ENCODE measurements at places on chromosomes 3 and 15.

DNA sequence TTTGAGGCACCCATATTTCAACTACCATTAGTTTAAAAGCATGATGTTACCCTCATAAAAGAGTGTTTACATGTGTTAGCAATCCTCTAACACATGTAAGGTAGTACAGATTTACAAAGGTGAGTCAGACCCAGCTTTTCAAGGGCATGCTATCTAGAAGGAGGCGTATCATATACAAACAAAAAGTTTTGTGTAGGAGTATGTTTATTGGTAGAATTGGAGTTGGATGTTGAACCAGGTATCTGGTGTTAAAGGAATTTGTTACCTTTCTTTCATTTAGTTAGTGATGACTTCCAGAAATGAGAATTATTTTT, 2.4 kb downstream of the HACD3 start:
- no peak for DNase-seq

- no peak for DNase-seq
These were observed 94.6 kb downstream of the ZIC4 start for GRCh38 chr3:147311716-147312115.

GRCh38 chr3:146569314-146569713, 24.9 kb upstream of the PLSCR1 start:
- no peak for DNase-seq

DNA sequence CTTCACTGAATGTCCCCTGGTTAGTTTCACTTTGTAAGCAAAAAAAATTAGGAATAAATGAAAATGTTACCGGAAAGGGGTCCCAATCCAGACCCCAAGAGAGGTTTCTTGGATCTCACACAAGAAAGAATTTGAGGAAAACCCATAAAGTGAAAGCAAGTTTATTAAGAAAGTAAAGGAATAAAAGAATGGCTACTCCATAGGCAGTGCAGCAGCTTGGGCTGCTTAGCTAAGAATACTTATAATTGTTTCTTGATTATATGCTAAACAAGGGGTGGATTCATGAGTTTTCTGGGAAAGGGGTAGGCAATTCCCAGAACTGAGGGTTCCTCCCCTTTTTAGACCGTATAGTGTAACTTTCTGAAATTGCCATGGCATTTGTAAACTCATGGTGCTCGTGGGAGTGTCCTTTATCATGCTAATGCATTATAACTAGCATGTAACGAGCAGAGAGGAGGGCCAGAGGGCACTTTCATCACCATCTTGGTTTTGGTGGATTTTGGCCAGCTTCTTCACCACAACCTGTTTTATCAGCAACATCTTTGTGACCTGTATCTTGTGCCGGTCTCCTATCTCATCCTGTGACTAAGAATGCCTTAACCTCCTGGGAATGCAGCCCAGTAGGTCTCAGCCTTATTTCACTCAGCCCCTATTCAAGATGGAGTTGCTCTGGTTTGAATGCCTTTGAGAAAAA, 41.0 kb upstream of the CMSS1 start:
- peak; percentile 22 for DNase-seq

GRCh38 chr15:84633311-84634227, 20.5 kb downstream of the WDR73 start:
- DNase-seq = peak; percentile 77

DNA sequence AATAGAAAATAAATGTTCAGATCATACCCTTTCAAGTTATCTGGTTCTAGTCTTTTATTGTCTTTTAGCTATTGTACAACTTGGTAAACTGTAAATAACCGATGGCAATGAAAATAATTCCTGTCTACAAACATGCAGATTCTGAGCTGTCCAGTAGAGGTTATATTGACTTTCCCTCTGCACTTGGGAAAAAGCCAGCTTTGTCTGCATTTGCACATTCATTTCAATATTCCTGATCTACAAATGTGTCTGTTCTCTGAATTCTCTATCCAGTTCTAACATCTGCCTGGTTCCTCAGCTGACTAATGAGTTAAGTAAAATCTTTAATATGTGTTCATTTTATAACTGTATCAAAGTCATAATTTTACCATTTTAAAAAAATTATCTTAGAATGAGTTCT, 408.5 kb downstream of the ERC2 start:
- DNase-seq = no peak

- peak; percentile 56 for DNase-seq
These were observed 4.2 kb downstream of the OCA2 start for GRCh38 chr15:28094732-28095521.

- DNase-seq = peak; percentile 45
These were observed 1004.1 kb downstream of the TBL1XR1 start for GRCh38 chr3:176193032-176193730.

- no peak for DNase-seq
These were observed 19.2 kb upstream of the BFSP2 start for GRCh38 chr3:133380481-133381225.

- DNase-seq = no peak
These were observed 35.4 kb downstream of the MCTP2 start for GRCh38 chr15:94266789-94267188.

- DNase-seq = no peak
These were observed 316.5 kb downstream of the GBE1 start for GRCh38 chr3:81444817-81445460.

DNA sequence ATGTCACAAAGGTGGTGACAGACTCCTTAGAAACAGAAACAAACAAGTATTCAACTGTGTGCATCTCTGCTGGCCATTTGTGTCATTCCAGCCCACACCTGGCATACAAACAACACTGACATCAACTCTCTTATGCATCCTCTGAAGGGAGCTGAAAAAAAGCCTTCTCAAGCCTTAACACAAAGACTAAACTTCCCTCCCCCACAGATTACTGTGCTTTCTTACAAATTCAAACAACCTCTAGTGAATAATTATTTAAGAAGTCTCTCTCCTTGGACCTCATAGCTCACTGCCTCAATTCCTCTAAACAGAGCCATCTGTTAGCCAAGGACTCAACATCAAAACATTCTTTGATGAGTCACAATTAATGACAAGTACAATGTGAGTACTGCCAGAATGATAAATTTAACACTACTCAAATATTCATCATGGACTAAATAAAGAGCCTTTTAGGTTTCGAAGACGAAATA, 132.1 kb downstream of the WDR76 start:
- peak; percentile 6 for DNase-seq

DNA sequence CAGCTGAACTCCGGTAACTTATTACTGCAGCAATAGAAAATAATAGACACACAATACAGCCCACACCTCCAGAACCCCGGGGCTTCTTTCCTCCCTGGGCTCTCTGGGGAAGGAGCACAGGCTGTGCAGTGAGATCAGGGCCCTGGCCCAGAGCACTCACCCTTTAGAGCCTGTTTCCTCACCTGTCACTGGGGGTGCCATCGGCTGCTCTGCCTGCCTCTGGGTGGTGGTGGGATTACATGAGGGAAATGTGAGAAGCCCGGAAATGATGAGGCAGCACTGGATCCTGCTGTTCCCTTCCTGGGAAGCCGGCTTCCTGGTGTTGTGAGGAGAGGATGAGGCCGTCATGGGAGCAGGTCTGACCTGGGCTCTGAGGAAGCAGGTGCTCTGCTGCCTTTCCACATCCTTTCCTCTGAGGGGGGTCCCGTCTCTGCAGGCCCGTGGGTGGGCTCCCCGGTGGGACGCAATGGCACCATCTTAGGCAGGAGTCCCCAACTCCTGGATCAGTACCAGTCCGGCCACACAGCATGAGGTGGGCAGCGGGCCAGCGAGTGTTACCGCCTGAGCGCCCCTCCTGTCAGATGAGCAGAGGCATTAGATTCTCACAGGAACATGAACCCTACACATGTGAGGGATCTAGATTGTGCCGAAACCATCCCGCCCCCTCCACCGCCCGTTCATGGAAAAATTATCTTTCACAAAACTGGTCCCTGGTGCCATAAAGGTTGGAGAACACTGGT, 220.9 kb upstream of the CTDSPL start:
- DNase-seq = no peak

DNA sequence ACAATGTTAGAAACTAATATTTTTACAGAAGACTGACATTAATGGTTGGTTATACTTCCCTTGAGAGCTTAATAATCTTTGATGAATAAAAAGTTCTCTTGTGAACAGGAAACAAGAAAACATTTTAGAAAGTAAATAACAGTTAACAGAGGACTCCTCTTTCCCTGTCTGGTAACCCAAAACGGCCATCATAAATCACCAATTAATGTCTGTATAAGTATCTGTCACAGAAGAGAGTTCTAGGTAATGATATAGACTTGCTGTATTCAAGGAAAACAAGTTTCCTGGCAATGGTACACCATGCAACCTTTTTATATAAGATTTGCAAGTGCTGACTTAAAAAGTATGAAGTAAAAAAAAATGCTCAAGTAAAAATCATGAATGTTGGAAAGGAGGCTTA, 426.7 kb downstream of the SOX2 start:
- DNase-seq = no peak

- no peak for DNase-seq
These were observed 57.0 kb upstream of the UBE2E2 start for GRCh38 chr3:23146163-23146562.

GRCh38 chr3:188469228-188469885, 315.4 kb downstream of the LPP start:
- no peak for DNase-seq

Data from mesendoderm (in vitro differentiated cells).